Mesothelial cell of epicardium (in vitro differentiated cells): ENCODE measurements at places on chromosomes 5 and 9.

- DNase-seq = no peak
Observed at GRCh38 chr5:135031813-135032694, 2.0 kb downstream of the PITX1 start.

DNA sequence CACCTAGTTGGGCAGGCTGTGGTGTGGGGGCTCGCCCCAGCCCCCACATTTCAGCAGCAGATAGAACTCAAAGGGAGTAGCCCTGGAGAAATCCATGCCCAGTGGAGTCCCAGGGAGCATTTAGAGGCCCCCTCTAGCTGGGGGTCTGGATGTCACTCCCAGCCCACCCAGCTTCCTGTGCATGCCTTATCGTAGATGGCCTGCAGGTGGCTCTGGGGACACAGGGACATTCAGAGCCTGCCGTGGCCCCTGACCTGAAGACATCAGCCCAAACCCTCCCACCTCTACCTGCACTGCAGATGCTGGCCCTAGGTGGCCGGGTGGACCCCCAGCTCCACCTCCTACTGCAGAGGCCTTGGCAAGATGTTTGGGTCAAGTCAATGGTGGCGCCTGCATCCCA is 49.0 kb upstream of the LMX1B start:
- no peak for DNase-seq

DNA sequence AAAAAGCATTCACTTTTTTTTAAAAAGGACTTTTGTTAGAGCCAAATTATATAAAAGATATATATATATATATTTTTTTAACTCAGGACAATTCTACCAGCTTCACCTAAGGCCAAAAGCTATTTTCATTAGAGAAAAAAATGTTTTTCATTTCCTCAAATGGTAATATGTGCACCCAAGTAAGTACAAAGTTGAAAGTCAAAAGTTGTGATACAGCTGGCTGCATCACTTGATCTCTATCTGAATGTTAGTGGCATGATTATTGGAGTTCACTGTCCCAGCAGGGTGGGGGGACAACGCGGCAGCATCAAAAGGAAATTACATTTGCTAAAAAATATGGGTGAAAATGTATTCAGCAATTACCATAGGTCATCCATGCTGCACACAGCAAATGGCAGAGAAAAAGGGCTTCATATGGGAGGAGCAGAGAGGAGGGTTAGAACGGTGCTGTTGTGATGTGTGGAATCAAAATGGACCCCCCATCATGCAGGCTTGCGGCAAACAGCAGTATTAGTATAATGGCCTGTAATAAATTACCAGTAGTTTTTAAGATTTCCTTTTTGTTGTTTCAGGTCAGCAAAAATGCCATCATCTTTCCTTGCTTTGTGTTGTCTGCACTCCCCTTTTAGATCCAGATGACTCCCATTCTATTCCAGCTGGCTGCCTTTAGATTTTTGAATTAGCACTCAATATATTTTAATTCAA is 253.7 kb downstream of the MAT2B start:
- DNase-seq = no peak

- DNase-seq = no peak
Observed at GRCh38 chr5:126007841-126008240, 415.4 kb upstream of the GRAMD2B start.

- DNase-seq = no peak
Observed at GRCh38 chr5:80238778-80239679, 16.8 kb downstream of the SERINC5 start.

DNA sequence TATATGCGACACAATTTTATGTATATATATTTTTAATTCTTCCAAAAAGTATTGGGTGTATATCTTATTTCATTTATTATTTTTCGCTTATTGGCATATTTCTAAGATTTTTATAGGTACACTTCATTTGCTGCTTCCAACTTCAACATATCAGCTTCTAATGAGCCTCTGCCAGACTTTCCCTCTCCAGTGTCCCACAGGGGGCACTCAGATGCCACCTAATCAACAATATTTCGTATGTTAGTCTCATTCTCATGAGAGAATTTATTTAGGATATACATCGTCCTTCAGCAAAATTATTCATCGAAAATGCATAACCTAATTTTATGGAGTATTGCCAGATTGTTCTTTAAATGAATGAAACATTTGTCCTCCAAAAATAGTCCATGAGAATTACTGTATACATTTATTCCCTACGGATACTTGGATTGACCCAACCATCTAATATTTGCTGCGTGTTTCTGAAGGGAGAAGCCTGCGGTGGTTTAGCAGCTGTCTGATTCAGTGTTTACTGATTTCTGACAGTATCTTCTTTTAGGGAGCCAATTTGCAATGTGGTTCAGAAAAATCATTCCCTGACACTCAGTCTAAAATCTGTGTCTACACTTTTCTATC is 100.6 kb upstream of the SELENOP start:
- no peak for DNase-seq

GRCh38 chr9:36325081-36325828 is 67.0 kb upstream of the GNE start:
- no peak for DNase-seq
